ENCODE measurements at places on chromosomes 2 and 18. TPM values are rescaled to one million over a fixed set of nuclear protein-coding genes. Genes with fewer than 3 reads are reported as not detected.

GRCh38 chr2:239836021-239836765 is 188.9 kb downstream of the NDUFA10 start:
- no peaks in the 10 kb centered on the region for H3K27me3 ChIP-seq
- no peaks in the 10 kb centered on the region for H3K36me3 ChIP-seq
- DNase-seq: no peak
- peaks cover 5% of the 10 kb centered on the region for H3K4me1 ChIP-seq
- H3K27ac ChIP-seq: no peak overlapping the region

GRCh38 chr2:37349231-37349860 is 4.9 kb downstream of the QPCT start:
- H3K27ac ChIP-seq: no peak overlapping the region
- H3K36me3 ChIP-seq: no peaks in the 10 kb centered on the region
- peaks cover 15% of the 10 kb centered on the region for H3K4me1 ChIP-seq
- DNase-seq: no peak
- H3K27me3 ChIP-seq: no peaks in the 10 kb centered on the region
- H3K4me3 ChIP-seq: no peak overlapping the region

The CAD gene
- 30.3 TPM for total RNA-seq

DNA sequence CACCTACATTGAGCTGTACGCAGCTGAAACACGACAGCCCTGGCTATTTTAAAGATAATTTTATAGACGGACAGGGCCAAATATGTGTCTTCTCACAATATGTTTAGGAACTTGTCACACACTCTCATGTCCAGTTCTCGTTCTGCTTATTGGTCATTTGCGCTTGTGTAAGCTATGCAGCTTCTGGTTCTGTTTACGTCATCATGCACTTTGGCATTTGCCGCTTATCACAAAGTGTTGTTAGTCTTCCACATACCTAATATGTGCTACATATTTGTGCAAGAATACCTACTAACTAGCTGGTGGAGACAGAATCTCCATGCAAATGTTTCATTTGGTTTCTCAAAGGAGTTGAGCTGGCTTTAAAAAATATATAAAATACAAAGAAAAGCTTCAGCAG is 7.5 kb upstream of the ZNF516 start:
- no peak overlapping the region for H3K4me3 ChIP-seq
- no peak for DNase-seq
- H3K4me1 ChIP-seq: peaks cover 7% of the 10 kb centered on the region
- H3K27ac ChIP-seq: no peak overlapping the region

DNA sequence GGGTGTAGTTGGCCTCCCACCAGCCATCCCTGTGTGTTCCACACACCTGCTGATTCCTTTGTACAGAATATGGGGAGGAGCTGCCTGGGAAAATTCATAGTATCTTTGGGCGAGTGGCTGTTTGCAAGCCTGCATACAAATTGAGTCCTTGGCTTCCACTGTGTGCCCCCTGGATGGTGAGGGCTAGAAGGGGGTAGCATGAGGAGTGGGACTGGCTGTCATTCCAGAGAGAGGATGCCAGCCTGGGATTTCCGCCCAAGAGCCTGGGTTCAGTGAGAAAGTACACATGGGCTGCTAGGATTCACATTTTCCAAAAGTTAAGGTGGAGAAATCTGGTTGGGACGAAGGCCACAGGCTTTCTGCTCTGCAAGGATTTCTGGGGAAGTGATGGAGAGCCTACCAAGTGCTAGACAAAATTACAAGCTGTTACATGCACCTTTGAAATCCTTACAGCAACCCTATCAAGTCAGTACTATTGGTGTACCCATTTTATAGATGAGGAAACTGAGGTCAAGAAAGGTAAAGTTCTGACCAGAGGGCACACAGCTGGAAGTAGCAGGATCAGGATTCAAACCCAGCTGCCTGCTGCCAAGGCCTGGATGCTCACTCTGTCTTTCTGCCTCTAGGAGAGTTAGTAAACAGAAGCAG is 606 bp upstream of the TOGARAM2 start:
- no peaks in the 10 kb centered on the region for H3K36me3 ChIP-seq
- peaks cover 31% of the 10 kb centered on the region for H3K4me1 ChIP-seq
- DNase-seq: no peak
- no peak overlapping the region for H3K27ac ChIP-seq

The SLC40A1 gene
- total RNA-seq: 47.7 TPM

GRCh38 chr2:236748801-236749200 is 179.2 kb downstream of the ACKR3 start:
- DNase-seq: no peak
- H3K27ac ChIP-seq: no peak overlapping the region
- no peaks in the 10 kb centered on the region for H3K36me3 ChIP-seq
- H3K4me1 ChIP-seq: peaks cover 5% of the 10 kb centered on the region
- H3K27me3 ChIP-seq: no peaks in the 10 kb centered on the region
- no peak overlapping the region for H3K4me3 ChIP-seq

The OTOS gene
- total RNA-seq: 0.55 TPM

Data from spinal cord (tissue), 10 donors.